ENCODE measurements at places on chromosomes 5 and 9.

DNA sequence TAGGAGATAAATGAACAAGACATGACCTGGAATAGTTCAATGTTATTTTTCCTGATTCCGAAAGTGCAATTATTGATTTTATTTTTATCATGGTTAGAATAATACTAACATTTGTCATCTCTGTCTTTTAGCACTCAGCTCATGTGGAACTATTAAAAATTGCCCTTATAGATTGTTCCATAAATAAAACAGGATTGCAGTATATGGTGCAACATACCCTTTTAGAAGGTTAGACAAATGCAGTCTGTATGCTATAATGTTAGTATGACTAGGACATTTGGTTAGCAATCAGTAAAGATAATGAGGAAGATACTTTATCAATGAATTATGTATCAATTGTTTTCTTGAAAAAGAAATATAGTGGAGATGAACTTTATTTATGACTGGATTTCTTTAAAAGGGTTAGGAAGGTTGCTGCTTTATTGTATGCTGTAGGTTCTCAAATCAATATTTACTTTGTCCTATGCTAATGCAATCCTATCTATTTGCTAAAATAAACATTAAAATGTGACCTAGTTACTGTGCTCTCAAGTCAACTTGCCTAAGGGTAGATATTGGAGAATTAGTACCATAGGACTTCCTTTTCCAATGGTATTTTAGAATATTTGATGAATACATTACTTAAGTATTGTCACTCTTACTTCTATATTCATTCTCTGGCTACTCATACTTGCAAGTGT is 348.9 kb upstream of the ISL1 start:
- DNase-seq: no peak

DNA sequence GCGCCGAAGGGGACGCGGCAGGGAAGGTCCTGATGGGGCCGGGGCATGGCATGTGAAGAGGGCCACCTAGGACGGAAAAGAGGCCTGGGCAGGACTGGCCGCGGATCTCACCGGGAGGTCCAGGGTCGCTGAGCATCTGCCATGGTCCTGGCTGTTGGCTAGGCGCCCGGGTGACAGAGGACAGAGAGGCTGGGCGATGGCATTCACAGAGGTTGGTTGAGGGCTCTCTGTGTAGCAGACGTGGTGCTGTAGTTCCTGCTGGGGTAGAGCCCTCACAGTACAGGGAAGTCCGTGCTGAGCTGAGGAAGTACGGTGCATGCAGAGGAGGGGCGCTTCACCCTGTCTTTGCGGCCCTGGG is 427 bp downstream of the PCYOX1L start:
- peak; percentile 63 for DNase-seq

GRCh38 chr5:176994460-176995121 is 12.0 kb downstream of the UIMC1 start:
- DNase-seq: peak; percentile 29

DNA sequence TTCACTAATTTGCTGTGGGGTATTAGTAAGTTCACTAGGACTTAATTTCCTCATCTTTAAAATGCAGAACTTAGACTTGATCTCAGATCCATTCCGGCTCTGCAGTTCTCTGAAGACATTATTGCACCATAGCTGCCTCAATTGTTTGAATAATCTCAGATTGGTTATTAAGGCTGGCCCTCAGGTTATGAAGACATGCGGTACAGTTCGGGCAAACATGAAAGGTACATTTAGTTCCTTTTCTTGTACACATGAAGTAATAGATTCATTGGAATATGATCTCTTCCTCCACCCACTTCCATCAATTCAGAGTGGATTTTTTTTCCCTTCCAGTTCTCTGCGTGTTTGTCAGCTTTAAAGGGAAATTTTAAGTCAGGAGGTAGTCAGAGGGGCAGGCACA is 28.0 kb downstream of the ATP6V0E1 start:
- DNase-seq: no peak

DNA sequence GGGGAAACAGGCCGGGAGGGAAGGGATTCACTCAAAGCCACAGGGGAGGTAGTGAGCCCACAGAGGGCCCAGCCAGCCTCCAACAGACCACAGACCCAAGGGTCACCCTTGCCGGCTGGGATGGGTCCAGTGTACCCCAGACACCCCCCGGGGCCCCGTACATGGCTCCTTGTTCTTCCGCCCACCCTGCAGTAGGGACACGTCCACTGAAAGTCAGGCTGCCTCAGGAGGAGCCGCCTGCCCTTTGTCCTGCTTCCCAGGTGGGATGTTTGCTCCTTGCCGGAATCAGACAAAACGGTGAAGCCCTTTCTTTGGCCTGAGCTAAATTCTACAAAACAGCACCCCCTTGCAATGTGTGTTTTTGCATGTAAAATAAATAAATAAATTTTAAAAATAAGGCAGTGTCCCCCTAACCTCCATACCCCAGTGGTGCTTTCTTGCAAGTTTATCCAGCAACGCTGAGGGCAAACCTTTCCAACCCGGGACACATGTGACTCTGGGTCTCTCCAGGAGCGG is 25.8 kb downstream of the LHX3 start:
- DNase-seq: no peak

- no peak for DNase-seq
Observed at GRCh38 chr5:160260881-160261815, 31.8 kb downstream of the FABP6 start.

GRCh38 chr9:113734826-113735225 is 141.3 kb upstream of the ZNF618 start:
- no peak for DNase-seq

GRCh38 chr5:32531885-32532520 is 53.4 kb upstream of the SUB1 start:
- DNase-seq: no peak

DNA sequence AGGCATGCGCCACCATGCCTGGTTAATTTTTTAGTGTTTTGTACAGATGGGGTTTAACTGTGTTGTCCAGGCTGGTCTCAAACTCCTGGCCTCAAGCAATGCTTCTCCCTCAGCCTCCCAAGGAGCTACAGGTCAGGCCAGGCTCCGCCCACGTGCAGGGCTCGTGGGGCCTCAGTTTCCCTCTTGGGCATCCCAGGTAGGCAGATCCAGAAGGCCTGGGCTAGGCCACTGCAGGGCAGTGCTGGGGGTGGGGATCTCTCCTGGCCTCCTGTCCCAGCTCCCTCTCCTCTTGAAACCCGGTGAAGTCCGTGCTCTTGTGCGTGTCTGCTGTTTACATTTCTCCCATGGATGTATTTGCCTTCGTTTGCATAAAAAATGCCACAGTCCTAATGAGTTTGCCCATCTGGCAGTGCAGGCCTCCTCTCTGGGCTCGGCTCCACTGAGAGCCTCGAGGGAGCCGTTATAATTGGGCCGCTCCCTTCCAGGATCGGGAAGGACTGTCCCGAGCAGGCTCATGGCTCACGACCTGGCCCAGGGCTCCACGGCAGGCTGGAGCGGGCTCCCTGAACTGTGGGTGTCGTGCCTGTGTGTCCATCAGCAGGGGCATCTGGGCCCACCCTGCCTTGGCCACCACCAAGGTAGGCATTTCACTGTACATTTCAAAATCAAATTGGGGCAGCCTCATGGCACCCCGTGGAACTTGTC is 52.6 kb upstream of the RUFY1 start:
- DNase-seq: no peak

- no peak for DNase-seq
Observed at GRCh38 chr5:40521925-40522324, 157.8 kb upstream of the PTGER4 start.

DNA sequence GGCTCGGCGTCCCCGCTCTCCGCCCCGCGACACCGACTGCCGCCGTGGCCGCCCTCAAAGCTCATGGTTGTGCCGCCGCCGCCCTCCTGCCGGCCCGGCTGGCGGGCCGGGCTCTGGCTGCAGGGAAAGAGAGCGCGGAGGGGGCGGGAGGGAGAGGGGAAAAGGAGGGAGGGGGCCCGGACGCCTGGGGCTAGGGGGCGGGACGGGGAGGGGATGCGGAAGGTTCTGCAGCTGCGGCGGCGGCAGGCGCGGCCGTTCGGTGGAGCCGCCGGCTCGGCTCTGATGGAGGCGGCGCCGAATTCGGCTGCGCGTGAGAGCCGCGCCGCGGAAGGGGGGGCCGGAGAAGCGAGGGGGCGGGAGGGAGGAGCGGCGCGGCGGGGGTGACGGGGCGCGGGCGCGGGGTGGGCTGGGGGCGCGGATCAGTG is at the start of gene MARCHF11:
MARCHF11 (minus strand) TSS at position 281 of the 425 bp plus-strand sequence; CDS start at position 65, 216 bp downstream.
- no peak for DNase-seq

GRCh38 chr9:104256031-104256695 is 162.1 kb downstream of the SMC2 start:
- no peak for DNase-seq

DNA sequence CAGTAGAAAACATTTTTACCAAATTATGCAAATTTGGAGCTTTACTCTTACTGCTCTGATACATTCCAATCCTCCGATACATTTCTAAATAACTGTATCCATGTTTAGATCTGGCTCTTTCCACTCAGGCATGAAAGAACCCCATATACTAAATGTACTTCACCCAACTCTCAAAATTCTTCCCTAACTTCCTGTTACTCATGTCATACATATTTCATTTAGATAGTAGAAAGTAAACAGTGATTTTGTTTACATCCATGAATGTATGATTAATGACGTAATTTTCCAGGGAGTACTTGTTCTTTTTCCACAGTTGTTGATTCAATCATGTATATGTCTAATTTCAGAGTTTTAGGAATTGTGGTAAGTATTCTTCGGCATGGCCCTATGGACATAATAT is 1426.5 kb upstream of the C9orf72 start:
- DNase-seq: no peak

GRCh38 chr5:57805732-57806131 is 323.1 kb upstream of the ACTBL2 start:
- no peak for DNase-seq

DNA sequence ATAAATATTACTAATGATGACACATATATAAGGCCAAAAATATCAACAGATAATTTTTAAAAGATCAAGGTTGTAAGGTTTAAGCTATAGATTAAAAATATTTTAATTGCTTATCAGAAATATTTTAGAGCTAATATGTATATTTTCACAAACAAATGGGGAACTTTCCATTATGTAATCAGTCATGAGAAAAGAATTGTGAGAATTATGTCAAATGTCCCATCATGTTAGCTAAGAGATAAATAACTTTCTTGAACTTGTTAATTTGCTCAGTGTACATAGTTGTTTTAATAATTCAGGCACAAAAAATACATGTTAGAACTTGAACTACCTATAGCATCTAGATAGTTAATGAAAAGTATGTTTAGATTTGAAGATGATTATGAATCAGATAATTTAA is 67.7 kb downstream of the SYK start:
- no peak for DNase-seq

Data from left ventricle myocardium superior (tissue), 1 donor.